ENCODE measurements at places on chromosomes 4 and X.

- peak; percentile 76 for DNase-seq
Observed at GRCh38 chr4:173334891-173335752, 964 bp upstream of the HMGB2 start.

GRCh38 chr4:66059136-66059535, 388.8 kb upstream of the EPHA5 start:
- no peak for DNase-seq

DNA sequence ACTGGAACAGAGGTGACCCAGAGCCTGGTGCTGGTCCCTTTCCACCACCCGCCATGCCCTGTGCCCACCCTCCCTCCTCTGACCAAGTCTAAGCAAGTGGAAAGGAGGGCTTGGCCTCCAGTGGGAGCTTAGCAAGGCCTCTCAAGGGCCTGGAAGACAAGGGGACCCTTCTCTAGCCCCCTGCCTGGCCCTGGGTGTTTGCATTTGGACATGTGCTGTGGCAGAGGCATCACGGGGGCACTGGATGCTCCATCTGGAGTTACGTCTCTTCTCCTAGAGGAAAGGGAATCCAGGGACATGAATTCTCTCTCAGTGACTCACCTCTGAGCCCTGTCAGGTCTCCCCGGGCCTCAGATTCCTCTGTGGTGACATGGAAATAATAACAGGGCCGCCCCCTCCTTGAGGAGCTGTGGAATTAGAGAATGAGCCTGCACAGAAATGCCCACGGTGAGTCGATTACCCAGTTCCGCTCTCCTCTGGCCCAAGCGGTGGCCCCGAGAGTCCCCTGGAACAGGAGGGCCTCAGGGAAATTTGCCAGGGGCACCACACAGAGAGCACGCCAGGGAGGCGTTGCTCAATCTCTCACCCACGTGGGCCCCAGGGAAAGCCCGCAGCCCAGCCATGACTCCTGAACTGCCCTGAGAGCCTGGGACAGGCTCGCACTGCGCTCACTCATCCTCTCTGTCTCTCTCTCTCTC, 189.6 kb downstream of the BCOR start:
- no peak for DNase-seq

GRCh38 chr4:162015090-162015489, 148.7 kb downstream of the FSTL5 start:
- no peak for DNase-seq

DNA sequence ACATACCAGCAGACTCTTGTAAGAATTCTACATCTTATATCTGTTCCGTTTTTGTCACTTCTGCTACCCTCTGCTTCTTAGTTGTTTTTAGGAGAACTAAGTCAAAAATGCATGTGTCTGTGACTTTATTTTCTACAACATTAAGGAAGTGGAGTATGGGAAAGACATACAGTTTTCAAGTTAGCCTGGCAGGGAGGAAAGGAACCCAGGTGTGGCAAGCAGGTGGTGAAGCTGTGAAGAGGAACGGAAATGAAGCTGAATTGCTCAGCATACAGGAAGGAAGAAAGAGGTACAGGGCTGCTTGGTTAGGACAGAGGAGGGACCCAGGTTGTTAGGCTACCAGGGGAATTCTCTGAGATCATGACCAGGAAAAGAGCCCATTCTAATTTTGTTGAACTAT, 9.4 kb downstream of the GPRIN3 start:
- DNase-seq = no peak

GRCh38 chr4:57063518-57063917, 46.7 kb downstream of the IGFBP7 start:
- no peak for DNase-seq

DNA sequence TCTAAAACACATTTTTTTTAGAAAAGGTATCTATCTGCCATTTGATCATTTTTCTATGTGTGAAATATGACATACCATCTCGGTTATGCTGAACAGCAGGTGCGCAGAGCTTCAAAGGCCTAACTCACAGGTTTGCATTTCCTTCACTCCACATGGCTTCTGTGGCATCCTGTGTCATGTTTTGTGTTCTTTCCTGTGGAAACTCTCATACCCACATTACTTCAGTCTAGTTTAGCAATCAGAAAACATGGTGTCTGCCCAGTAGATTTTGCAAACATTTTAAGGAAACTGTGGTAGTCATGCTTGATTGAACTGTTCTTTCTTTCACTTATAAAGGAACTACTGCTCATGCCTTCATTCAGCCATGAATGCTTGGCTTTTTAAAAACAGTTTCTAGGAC, 11.3 kb upstream of the ARAP2 start:
- DNase-seq = no peak

- no peak for DNase-seq
Observed at GRCh38 chr4:133555671-133556070, 406.6 kb downstream of the PCDH10 start.

DNA sequence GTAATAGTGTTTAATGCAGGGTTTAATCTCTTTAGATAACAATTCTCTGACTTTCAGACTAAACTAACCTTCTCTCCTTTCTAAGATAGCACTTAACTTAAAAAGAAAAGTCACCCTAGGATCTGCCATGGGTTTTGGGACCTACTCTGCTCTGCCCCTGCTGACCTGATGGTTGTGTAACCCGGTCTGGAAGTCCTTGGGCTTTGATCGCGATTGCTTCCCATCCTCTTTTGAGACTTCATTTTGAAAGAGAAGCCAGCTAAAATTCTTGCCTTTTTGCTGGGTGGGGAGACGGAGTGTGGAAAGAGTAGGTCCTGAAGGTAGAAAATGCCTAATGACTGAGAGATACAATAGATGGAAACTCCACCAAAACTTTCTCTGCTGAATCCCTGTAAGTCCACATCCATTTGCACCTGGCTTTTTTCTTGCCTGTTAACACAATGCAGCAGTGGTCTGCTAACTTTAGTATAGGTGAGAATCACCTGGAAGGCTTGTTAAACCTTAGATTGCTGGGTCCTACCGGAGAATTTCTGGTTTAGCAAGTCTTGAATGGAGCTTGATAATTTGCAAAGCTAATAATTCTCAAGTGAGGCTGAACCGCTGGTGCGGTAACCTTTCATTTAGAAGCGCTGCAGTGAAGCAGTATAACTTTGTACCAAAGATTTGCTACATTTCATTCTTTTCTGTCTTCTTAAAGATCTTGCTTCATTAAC, 45.6 kb upstream of the CCSER1 start:
- no peak for DNase-seq

GRCh38 chr4:147928400-147928799, 196.5 kb downstream of the ARHGAP10 start:
- no peak for DNase-seq

DNA sequence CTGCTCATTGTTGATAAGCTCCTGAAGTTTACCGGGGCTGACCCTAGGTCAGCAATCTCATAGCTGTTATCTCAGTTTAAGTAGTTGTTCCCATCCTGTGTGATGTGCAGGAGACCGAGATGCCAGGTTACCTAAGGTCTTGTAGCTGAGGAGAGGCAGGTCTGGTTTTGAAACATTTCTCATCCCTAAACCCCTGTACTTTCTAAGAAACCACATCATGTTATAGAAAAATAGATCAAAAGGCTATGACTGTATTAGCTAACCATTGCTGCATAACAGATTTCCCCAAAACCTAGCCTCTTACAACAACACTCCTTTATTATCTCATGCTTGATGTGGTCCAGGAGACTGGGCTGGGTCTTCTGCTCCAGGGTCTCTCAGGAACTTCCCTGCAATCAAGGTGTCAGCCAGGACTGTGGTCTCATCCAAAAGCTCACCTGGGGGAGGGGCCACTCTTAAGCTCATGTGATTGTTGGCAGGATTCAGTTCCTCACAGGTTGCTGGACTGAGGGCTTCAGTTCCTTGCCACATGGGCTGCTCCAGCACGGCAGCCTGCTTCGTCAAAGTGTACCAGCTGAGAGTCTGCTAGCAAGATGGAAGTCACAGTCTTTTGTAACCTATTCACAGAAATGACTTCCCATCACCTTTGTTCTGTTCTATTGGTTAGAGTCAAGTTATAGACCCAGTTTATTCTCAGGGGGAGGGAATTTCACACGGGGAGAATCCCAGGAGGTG, 60.9 kb upstream of the CLCN4 start:
- no peak for DNase-seq

DNA sequence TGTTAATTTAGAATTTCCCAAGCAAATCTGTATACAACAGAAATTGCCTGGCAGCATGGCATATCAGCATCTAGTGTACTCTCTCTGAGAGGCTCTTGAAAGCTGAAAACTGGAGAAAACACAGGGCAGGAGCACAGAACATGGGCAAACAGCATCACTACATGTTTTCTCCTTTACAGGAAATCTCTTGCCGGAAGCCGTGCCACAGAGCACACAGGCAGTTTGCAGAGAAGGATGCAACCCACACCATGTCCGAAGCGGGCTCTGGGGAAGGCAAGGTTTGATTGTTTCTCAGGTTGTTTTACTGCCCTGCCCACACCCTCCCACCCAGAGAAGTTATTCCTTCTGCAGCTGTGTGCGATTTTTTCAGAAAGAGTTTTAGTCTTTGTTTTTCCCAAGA, 41.1 kb upstream of the FAM9C start:
- no peak for DNase-seq

DNA sequence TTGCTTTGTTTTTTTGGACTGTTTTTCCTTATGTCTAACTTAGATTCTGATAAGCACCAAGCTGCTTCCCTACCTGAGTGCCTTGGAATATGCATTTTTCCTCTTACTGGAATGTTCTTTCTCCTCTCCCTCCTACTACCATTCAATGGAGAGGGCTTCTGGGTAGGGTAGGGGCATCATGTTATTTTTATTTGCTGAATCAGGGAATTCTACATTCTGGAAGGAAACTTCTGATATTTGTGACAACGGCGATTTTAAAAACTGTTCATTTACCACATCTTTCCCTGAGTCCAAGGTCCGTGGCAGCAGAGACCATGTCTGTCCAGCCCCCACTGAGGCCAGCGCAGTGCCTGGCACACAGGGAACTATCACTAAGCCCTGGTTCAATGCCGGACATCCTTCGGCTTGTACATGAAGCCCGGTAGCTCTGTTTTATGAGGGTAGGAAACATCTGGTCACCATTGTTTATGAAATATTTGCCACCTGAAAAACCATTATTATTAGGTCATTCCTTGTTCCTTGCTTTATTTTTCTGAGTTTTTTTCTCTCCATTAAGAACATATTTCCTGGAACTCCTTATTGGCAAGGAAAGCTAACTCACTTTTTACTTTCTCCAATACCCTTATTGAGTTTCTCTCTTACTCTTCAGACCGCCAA, 57.0 kb downstream of the PALLD start:
- no peak for DNase-seq

GRCh38 chr4:180407275-180407885, 1835.8 kb upstream of the TENM3 start:
- no peak for DNase-seq

DNA sequence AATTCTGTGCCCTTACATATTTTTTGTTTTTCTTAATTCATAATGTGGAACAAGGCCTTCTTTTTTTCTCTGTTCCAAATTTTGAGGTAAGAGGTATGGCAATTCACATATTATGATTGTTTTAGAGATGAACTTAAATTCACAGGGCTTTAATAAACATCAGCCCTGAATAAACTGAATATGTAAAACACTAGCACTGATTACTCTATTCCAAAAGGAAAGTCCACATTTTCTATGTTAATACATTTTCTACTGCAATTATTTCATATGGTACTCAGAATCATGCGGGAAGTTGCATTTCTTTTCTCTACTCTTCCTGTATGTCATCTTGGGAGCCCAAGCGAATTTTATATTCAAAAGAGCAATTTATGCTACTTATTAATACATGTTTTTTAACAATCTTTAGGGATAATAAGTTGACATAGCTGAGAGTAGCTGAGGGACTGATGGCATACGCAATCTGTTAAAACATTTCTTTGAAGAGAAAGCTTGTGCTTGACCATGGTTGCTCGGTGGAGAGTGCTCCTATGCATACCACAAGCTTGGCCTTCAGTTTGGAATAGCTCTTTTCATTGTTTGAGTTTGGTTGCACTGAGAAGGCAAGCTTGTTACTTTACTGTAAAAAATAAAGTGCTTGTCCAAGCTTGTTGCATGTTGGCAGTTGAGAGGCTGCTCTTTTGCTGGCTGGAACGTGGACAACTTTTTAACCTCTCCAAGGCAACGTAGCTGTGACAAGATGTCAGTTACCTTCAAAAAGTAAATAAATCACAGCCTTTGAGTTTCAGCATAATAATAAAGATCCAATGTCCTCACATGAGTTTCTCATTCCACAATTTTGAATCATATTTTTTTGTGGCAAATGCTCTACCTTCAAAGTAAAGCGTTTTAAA, 196.3 kb upstream of the SPRY1 start:
- no peak for DNase-seq

DNA sequence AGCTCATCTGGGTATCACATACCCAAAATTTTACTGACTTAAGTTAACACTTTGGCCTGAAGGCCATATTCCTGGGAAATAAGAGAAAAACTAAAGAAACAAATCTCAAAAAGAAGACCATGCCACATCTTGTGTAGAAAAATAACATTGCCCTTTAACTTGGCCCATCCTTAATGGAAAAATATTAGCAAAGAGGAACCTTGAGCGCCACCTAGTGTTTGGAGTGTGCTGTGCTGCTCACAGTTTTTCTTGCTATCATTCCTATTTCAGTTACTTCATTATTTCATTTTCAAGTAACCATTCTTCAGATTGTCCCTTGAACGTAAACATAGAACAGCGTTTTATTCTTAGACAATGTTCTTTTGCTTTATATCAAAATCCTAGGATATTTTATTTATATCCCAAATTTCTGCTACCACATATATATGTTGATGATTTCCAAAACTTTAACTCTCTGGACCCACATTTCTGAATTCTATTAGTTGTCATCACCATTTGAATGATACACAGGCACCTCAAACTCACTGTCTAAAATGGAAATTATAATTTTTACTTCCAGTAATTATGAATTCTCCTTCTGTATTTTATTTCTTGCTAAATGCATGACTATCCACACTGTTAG, 999.0 kb upstream of the ADGRL3 start:
- DNase-seq = peak; percentile 38

DNA sequence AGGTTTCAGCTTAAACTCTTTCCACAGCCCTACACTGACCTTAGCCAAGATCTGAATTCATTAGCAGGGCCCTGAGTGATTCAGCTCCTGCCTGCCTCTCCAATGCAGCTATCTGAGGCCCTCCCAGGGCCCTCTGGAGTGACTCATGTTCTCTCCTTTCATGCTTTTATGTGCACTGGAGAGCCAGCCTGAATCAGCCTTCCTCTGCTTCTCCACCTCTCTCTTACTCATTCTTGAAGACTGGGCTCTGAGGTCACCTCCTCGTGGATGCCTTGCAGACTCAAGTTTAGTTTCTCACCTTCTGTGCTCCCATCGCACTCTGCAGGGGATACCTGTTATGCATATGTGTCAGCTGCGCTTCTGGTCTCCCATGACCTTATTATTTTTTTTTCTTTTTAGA, 3.1 kb upstream of the OCIAD2 start:
- DNase-seq = no peak

GRCh38 chr4:55926610-55927009, 22.1 kb upstream of the CEP135 start:
- DNase-seq = no peak

GRCh38 chrX:2627272-2627867, 63.7 kb upstream of the CD99 start:
- peak; percentile 18 for DNase-seq

Data from progenitor cell of endocrine pancreas (in vitro differentiated cells).